COR-L47 (cell line): ENCODE measurements at places on chromosomes 7 and 10.

- DNase-seq = no peak
These were observed 268.8 kb downstream of the ELFN1 start for GRCh38 chr7:1938788-1939433.

DNA sequence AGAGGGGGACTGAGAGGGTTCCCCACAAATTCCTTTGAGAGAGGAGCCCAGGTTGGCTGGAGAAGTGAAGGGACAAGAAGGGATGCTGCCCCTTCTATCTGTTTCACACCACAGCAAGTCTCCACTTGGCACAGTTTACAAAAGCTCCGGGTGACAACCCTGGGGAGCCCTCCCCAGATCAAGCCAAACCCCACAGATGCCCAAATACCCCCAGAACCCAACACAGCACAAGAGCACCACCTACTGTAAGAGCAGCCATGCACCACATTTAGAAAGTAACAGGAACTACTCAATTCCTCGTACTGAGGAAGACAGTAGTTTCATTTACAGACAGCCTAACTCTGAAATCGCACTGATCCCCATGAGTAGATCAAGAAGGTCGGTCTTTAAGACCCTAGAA lies 67.8 kb upstream of the ATP6V0A4 start:
- no peak for DNase-seq

GRCh38 chr7:157113607-157114006 lies 25.1 kb upstream of the UBE3C start:
- DNase-seq = no peak

- no peak for DNase-seq
These were observed 29.5 kb upstream of the C10orf120 start for GRCh38 chr10:122729126-122729525.

DNA sequence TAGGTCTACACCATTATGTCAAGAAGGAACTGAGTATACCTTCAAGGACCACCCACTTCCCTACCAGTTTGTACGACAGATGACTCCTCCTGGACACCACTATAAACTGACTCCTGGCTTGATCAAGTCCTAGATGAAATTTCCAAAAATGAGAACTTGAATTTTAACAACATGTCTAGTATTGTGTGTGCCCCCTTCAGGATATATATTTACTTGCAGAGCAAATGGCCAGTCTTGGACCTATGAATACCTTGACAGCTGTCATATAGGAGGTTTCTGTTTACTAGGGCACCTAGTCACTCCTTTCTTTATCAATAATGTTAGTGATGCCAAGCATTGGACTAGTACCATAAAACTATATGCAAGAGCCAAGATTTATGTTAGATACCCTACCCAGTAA lies 94.1 kb upstream of the TMEM26 start:
- DNase-seq = no peak

GRCh38 chr7:28889290-28889689 lies 68.8 kb downstream of the TRIL start:
- DNase-seq = no peak

DNA sequence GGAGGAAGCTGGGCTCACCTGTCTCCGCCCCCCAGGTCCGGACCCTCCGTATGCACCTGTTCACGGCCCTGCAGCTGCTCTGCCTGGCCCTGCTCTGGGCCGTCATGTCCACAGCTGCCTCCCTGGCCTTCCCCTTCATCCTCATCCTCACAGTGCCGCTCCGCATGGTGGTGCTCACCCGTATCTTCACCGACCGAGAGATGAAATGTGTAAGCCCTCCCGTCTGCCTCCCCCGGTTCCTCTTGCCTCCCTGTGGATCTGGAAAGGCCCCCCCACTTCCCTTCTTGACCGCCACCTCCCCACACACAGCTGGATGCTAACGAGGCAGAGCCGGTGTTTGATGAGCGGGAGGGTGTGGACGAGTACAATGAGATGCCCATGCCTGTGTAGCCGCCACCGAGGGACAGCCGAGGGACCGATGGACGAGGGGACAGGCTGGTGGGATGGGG lies 4.6 kb downstream of the FASTK start:
- no peak for DNase-seq

GRCh38 chr10:131000743-131001142 lies 310.8 kb downstream of the TCERG1L start:
- DNase-seq = no peak

GRCh38 chr10:124544711-124545110 lies 83.1 kb downstream of the LHPP start:
- DNase-seq = no peak

DNA sequence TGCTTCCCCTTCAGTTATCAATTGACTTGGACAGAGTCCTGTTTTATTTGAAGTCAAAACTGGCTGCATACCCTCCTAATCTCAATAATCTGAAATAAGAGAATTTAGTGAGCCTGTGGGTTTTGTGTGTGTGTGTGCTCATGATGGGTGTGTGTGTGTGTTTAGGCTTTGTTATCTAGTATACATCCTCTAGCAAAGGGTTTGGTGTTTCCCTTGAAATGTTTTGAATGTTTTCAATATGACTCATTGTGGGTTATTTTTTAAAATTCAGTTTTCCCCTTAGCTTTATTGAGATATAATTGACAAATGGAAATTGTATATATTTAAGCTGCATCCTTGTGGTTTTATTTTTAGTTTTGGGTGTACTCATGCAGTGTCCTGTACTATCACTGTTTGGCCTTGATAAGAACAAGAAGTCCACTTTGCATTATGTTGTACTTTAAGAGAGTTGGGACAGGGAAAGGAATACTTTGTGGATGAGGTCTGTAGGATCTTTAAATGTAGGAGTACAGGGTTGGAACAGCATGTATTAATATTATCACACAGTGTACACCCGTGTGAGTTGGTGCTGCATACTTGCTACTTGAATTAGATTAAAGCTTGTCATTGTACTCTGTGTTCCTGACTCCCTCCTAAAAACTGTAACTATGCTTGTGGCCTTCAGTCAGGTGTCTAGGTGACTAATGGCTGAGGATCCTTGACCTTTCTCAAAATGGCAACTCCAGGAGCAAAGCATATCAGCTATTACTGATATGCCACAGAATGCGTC lies 58.3 kb downstream of the VCL start:
- no peak for DNase-seq

- DNase-seq = no peak
These were observed 37.3 kb downstream of the SHH start for GRCh38 chr7:155774947-155775346.

DNA sequence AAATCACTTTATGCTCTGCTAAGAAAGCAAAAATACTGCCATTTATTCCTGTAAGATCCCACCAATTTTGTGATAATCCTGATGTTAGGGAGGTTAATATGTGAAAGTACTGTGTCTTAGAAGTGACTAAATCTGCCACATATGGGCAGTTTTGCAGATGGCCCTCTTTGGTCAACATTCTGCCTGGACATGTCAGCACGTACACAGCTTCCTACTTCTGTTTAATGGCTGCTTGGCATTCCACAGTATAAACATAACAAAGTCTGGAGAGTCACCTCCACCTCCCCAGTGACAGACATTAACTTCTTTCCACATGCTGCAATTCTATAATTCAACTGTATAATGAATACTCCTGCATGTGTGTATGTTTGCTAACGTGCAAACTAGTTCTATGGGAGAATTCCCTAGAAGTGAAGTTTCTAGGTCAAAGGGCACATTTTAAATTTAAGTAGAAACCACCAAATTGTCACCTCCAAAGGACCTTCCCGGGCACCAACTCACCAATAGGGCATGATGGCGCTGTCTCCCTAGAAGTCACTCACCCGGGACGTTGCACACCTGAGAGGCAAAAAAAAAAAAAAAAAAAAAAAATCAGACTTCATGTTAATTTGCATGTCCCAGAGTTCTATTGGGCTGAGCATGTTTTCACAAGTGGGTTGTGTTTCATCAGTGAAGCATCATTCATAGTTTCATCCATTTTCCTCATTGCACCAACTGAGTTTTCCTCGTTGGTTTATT lies 38.9 kb downstream of the MKI67 start:
- DNase-seq = no peak

DNA sequence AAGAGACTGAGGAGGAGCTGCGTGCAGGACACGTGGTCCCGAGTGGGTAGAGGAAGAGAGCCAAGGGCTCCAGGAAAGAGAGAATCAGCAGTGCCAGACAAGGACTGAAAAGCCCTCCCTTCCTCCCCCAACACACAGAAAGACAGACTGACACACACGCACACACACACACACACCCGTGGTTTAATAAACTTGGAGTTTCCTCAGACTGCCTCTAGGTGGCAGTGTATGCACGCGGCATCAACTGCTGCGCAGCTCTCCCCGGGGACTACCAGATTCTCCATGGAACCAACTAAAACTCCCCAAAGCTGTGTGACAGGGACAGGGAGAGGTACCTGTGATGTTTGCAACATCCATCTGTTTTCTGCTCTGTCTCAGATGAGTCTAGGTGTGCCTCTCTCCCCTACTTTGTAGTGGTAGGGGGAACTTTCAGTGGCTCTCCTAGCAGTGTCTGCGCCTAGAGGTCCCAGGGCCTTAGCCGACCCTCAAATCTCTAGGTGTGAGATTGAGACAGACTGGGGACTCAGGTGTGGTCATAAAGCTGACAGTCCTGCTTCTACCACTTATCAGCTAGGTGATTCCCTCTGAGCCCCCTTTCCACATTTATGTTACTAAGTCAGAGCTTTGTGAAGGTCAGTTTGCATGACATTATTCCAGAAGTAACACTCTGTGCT lies 9.3 kb upstream of the TSPAN14 start:
- no peak for DNase-seq

DNA sequence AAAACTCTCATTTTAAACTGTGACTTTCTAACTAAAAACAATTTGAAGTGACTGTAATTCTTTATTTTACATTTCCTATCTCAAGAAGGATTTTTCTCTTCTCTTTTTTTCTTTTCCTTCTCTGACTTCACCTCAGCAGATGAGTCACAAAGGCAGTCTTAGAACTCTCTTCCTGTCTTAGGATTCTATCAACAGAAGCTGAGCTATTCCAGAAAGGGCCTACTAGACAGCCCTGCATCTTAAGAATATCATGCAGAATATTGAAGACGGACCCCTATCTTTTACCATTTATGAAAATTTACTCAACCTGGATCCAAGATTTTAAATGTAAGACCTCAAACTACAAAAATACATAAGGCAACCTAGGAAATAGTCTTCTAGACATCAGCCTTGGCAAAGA lies 365.7 kb upstream of the SEMA3C start:
- DNase-seq = no peak

DNA sequence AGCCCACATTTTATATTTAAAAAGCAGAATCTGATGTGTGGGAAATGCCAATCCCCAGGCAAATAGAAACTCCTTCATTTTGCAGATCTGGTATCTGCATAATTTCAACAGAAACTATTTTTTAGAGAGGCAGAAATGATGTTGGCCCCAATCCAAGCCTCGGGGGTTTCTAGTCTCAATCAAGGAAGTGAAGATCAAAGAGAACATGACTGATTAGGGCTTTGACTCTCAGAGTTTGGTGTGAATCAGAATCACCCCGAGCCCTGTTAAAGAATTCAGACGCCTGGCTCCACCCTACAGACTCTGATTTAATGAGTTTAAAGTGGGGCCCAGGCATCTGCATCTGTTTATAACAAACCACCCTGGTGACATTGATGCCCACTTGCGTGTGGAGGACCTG lies 36.7 kb upstream of the UBE2H start:
- DNase-seq = no peak

DNA sequence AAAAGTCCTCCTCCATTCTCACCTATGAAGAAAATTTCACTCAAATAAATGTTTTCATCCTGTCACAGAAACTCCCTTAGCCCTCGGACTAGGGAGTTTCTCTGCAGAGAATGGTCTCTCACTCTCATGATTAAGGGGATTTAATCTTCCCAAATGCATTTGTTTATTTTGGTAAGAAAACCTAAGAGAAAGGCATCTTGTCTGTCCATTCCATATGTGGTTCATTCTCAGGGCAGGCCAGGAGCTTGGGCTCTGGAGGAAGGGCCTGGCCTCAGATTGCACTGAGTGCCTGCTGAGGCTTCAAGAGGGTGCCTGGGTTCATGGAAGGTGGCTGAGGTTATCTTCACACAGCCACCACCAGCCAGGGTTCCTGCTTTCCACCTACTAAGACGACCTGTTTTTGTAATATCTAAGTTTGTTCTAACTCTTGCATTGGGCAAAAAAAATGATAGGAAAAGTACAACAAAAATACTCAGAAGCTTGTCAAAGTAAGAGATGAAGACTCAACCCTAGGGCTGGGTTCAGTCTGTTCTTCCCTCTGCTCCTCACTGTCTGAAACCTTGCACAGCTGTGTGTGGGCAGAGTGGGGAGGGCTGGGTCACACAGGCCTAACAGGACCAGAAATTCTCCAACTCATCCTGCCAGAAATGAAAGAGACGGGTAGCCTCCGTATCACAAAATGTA lies 186.7 kb downstream of the CXCL12 start:
- DNase-seq = no peak

DNA sequence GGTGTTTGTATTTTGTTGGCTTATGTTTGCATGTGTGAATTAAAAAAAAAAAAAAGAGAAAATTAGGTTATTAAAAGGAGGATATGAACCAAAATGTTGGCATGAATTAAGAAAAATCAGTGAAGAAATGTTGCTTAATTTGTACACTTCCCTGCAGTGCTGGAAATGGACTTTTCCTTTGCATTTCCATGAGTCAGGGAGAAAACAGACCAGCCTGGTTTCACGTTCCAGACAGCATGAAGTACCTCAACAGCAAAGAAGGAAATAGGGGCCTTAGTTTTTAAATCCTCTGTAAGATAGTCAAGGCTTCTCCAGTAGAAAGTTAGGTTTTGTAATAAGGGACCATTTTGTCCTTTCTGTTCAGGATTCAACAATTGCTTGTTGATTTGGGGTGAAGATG lies 159.7 kb downstream of the CELF2 start:
- no peak for DNase-seq

DNA sequence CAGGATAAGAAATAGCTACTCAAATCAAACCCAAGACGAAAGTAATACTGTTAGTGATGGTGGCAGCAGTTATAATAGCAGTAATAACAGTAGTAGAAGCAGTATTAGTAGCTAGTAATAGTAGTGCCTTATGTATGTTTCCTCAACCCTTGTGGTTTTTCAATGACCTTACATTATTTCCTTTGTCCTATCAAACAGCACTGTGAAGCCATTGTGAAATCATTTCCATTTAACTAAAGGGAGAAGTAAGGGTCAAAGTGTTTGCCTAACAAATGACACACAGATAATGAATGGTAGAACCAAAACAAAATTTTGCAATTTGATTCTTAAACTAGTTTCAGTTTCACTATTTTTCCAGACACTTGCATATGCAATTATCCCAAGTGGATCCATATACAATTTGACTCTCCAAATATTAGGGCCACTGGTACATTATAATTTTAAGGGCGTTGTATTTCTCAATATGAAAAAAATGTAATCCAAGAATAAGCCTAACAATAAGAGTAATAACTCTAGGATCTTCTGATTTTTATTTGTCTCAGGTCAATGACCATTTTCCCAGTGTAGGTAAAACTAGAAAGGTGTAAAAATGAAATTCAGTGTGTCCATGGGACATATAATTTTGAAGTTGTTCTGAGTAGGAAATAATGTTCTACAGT lies 33.7 kb upstream of the TMEM26 start:
- DNase-seq = no peak

GRCh38 chr10:3127921-3128320 lies 44.7 kb downstream of the PITRM1 start:
- no peak for DNase-seq

GRCh38 chr10:16933783-16934182 lies 116.6 kb upstream of the RSU1 start:
- DNase-seq = no peak

GRCh38 chr10:43074409-43074808 lies 2.5 kb upstream of the RET start:
- DNase-seq = no peak
